ENCODE measurements at places on chromosomes 12 and 14.

GRCh38 chr12:107135177-107135576 is 41.8 kb upstream of the CRY1 start:
- DNase-seq = no peak

DNA sequence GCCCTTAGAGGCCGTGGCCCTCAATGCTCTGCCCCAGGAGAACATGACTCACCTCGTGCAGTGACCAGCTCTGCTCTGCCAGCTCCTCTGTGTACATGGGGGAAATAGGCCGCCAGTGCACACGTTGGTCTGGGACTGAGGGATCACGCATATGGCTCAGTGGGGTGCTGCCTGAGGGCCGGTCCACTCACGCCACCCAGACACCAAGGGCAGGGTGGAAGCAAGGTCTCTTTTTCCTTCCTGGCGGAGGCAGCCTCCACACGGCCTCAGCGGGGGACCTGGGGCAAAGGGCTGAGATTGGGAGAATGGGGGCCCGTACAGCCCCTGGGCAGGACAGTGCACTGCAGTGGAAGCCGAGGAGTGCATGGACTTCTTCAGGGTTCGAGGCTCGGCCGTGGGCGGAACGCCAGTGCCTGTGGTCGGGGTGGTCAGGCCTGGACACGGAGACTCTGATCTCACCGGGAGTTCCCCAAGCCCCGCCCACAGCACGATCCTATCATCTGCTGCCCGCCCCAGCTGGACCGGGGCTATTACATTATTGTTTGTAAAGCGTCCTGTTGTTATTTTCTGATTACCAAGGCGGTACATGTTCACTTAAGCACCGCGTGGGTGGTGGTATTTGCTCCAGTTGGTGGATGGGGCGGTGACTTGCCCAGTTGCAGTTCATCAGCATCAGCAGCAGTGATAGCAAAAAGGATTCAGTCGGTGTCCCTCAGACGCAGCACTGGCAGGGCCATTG is 38.8 kb upstream of the TDRD9 start:
- DNase-seq = no peak

DNA sequence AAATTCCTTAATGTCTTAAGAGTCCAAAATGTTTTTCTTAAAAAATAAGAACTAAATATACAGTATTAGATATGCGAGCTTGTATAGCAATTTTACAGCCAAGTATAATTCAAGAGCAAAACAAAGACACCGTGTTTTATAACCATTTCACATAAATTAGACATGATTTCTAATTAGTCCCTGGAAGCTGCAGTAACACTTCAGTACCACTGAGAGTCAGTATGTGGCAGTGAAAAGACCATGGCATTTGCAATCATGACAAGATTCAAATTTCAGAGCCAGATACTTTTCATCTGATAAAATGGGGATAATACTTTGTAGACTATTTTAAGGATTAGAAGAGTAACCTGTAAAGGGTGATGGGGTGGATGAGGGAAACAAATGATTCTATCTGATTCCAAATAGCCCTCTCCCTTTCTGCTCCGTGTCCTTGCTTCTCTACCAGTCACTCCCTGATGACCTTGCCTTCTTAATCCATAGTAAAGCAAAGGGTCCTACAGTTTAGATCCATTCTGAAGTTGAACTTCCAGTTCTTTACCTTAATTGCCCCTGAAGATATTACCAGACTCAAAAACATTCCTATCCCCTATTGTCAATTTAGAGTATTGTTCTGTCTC is 145.4 kb upstream of the ABCD2 start:
- peak; percentile 3 for DNase-seq

GRCh38 chr14:45145214-45145613 is 9.5 kb downstream of the FANCM start:
- no peak for DNase-seq

GRCh38 chr14:75753696-75754095 is 92.7 kb downstream of the TTLL5 start:
- no peak for DNase-seq

GRCh38 chr14:95162641-95163040 is 5.3 kb upstream of the DICER1 start:
- DNase-seq = no peak

DNA sequence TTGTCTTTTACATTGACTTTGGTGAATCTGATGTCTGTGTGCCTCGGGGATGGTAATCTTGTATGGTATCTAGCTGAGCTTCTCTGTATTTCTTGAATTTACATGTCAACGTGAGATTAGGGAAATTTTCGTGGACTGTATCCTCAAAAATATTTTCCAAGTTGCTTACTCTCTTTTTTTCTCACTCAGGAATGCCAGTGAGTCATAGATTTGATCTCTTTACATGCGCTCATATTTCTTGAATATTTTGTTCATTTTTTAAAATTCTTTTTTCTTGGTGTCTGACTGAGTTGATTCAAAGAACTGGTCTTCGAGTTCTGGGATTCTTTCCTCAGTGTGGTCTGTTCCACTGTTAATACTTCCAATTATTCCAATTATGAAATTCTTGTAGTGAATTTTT is 207.7 kb downstream of the RAD51B start:
- DNase-seq = no peak

GRCh38 chr12:106063826-106064720 is 74.7 kb downstream of the NUAK1 start:
- DNase-seq = no peak
